ENCODE measurements at places on chromosomes 11 and 22.

- no peak for DNase-seq
These were observed 162.9 kb downstream of the DLG2 start for GRCh38 chr11:85464283-85464682.

- DNase-seq: no peak
These were observed 56.2 kb downstream of the GALNT18 start for GRCh38 chr11:11565636-11566035.

- no peak for DNase-seq
These were observed 11.1 kb downstream of the RAPSN start for GRCh38 chr11:47437746-47438418.

DNA sequence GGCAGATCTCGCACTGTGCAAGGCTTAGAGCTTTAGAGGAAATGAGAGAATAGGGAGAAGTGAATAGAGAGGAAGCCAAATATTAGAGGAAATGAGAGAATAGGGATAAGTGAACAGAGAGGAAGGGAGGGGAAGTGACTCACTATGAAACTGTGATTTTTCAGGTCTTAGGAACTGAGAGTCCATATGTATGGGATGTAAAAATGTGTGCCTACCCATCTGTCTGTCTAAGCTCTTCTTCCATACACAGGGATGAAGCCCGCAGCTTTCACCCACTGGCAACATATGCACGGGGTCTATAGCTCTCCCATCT is 6.4 kb upstream of the CCDC86 start:
- no peak for DNase-seq

GRCh38 chr22:27226666-27227065 is 569.3 kb downstream of the MIAT start:
- no peak for DNase-seq
